ENCODE measurements at places on chromosomes 5 and 9. TPM values are rescaled to one million over a fixed set of nuclear protein-coding genes. Genes with fewer than 3 reads are reported as not detected.

- H3K4me1 ChIP-seq, result no peaks in the 10 kb centered on the region
- H3K36me3 ChIP-seq, result no peaks in the 10 kb centered on the region
These were observed 1023.1 kb upstream of the WWC1 start for GRCh38 chr5:167268337-167268736.

GRCh38 chr9:88949961-88950340 lies 41.3 kb upstream of the S1PR3 start:
- H3K27me3 ChIP-seq, result no peaks in the 10 kb centered on the region
- peak; percentile 77 for DNase-seq
- H3K36me3 ChIP-seq, result no peaks in the 10 kb centered on the region
- no peak overlapping the region for H3K4me3 ChIP-seq
- H3K4me1 ChIP-seq, result peaks cover 21% of the 10 kb centered on the region
- peak overlapping the region; percentile 46 for H3K27ac ChIP-seq

DNA sequence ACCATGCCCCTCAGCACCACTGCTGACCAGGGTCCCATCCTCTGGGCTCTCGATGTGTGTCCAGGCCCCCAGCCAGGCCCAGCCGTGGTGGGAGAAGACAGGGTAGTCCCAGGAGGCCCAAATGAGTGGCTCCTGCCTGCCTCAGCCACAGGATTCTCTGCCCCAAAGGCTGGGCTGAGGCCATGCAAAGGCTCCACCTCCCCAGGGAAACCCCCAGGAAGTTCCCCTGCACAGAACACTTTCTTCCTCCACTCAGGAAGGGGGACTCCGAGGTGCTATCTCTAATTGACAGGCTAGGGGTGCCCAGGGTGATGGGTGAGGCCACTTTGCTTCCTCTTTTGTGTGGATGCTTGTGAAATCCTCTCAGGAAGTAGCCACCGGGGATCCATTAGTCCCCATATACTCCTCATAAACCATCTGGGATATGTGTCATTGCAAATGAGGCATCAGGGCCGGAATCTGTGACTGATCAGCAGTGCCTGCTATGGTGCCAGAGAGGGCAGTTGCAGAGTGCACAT lies 23.1 kb upstream of the TDRD7 start:
- H3K36me3 ChIP-seq, result no peaks in the 10 kb centered on the region
- DNase-seq, result no peak
- H3K27ac ChIP-seq, result no peak overlapping the region
- no peaks in the 10 kb centered on the region for H3K27me3 ChIP-seq

DNA sequence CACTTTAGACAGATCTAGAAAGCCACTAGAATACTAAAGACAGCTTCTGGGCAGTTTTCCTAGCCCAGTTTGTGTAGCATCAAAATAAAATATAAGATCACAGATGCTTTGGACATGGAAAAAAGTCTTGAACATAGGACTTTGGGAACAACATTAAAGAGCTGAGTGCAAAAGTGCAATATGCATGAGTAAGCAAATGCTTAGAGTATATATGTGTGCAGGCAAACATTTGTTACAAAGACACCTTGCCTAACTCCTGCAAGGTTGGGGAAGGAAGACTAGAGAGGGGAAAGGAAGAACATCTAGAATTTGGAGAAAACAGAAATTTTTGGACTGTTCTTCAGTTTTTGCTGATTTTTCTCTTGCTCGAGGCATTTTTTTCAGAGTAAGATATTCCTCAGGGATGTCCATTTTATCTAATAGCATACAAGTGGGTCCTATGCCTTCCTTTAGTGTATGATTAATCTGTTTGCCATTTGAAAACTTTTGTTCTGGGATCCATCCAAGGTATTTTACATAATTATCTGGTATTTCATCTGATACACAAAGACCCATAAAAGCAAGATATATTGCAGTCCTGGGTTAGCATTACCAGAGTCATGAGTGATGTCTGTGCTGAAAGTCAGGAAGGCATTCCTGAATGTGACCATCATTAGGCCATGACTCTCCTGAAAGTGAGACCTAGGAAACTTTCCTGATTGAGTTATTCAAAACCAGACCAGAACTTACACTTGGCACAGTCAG lies 142.0 kb upstream of the RGMB start:
- no peak for DNase-seq
- H3K4me1 ChIP-seq, result no peaks in the 10 kb centered on the region
- no peaks in the 10 kb centered on the region for H3K27me3 ChIP-seq
- no peaks in the 10 kb centered on the region for H3K36me3 ChIP-seq

DNA sequence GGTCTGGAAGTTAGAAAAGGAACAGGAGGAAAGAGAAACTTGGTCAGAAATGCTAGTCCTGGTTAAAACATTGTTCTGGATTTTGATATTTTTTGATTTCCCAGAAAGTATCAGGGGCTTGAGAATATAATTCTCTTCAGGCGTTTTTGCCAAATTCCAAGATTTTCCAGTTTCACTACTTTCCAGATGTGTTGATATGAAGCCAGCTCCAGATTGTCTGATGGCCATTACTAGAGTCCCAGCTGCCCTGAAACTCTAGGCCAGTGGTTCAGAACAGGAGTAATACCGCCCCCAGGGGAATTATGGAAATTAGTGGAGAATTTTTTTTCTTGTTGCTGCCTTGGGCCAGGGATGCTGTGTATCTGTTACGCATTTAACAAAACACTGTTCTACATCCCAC lies 88.6 kb downstream of the KCNN2 start:
- H3K36me3 ChIP-seq, result no peaks in the 10 kb centered on the region
- H3K4me1 ChIP-seq, result no peaks in the 10 kb centered on the region
- H3K4me3 ChIP-seq, result no peak overlapping the region
- H3K27ac ChIP-seq, result no peak overlapping the region
- H3K27me3 ChIP-seq, result peaks cover 84% of the 10 kb centered on the region

GRCh38 chr5:73381590-73382400 lies 66.8 kb downstream of the FOXD1 start:
- peaks cover 4% of the 10 kb centered on the region for H3K4me1 ChIP-seq
- no peak overlapping the region for H3K27ac ChIP-seq
- no peak for DNase-seq
- no peaks in the 10 kb centered on the region for H3K27me3 ChIP-seq
- H3K36me3 ChIP-seq, result no peaks in the 10 kb centered on the region

DNA sequence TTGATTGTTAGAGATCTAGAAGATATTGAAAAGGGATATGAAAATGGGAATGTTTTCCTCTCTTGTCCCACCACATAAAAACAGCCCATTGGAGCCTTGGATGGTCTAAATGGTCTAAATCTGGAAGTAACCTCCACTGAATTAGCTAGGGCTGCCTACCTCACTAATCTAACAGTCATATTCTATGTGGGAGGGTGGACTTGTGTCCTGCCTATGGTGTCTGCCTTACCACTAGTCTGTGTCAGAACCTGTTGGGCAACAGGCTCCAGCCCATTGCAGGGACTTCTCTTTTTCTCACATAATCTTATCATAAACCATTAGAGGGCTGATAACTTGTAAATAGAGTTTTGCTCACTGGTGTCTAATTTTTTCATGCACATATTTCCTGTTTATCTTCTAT lies 548.8 kb upstream of the CDH18 start:
- DNase-seq, result no peak
- no peak overlapping the region for H3K27ac ChIP-seq
- H3K27me3 ChIP-seq, result no peaks in the 10 kb centered on the region
- H3K4me1 ChIP-seq, result no peaks in the 10 kb centered on the region
- H3K4me3 ChIP-seq, result no peak overlapping the region

- no peak overlapping the region for H3K27ac ChIP-seq
- no peak overlapping the region for H3K4me3 ChIP-seq
- H3K4me1 ChIP-seq, result no peaks in the 10 kb centered on the region
- H3K27me3 ChIP-seq, result no peaks in the 10 kb centered on the region
- no peak for DNase-seq
These were observed 10.0 kb downstream of the CRB2 start for GRCh38 chr9:123365881-123366528.

GRCh38 chr9:22682961-22683699 lies 236.5 kb downstream of the DMRTA1 start:
- no peak overlapping the region for H3K27ac ChIP-seq
- H3K4me3 ChIP-seq, result no peak overlapping the region
- peak; percentile 2 for DNase-seq

DNA sequence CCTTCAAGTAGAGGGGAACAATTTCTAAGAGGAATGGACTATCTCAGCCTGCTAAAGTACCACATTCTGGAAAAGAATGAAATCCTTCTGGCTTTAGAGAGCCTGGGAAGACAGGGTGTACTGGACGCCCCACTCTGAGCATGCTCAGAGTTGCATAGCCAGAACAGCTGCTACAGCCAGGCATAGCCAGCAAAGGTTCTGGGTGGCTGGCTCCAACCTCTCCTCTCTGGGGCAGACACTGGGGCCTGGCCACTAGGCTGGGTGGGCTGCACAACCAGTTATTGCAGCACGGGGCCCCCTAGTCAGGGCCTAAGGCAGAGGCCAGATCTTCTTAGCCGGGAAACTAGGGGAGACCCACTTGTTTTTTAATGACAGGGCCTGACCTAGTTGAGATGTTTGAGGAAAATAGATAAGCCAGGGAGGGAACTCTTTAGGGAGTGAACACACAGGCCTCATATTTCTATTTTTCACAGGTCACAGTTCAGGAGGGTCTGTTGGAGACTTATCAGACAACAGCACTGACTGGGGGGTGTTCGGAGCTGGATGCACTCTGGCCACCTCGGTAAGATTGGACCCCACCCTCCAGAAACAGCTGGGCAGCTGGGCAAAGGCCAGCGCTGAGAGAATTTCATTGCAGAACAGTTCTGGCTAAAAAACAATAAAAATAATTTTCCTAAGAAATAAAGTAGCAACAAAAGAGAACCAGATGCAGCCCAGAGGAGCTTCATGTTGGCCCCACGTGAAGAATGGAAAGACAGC lies 142.9 kb downstream of the LPAR1 start:
- no peaks in the 10 kb centered on the region for H3K36me3 ChIP-seq
- no peak overlapping the region for H3K27ac ChIP-seq
- no peaks in the 10 kb centered on the region for H3K4me1 ChIP-seq

DNA sequence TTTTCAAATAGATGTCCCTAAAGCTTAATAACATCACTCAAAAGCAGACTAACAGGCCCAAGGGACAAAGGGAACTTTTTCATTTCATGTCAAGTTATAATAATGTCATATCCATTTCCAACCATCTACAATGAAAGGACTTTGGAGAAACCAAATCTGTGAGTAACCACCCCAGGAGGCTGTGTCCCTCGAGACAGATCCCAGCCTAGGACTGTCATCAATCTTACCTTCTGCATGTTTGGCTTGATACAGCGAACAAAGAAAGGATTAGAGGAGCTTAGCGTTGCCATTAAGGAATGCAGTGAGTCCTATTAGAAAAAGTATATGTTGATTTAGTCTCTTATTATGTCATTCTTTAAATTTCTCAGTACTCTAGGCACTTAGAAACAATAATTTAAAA lies 137.8 kb upstream of the RETREG1 start:
- H3K4me1 ChIP-seq, result no peaks in the 10 kb centered on the region
- H3K27ac ChIP-seq, result no peak overlapping the region
- peaks cover 40% of the 10 kb centered on the region for H3K36me3 ChIP-seq
- H3K27me3 ChIP-seq, result no peaks in the 10 kb centered on the region
- no peak overlapping the region for H3K4me3 ChIP-seq

Gene SHC3
- 0.02 TPM for total RNA-seq

Gene CKS2
- 82.2 TPM for total RNA-seq

Gene ENC1
- 10.7 TPM for total RNA-seq

Gene TEX48
- not detected for total RNA-seq

Gene PCDHB11
- 0.75 TPM for total RNA-seq

Gene C5orf58
- total RNA-seq, result not detected

Gene SOX30
- total RNA-seq, result not detected

Gene PCDHGA1
- 0.35 TPM for total RNA-seq

Gene AIF1L
- 4.1 TPM for total RNA-seq
